ENCODE measurements at places on chromosomes 13 and 19.

GRCh38 chr19:2115911-2116426 lies 19.3 kb downstream of the IZUMO4 start:
- no peak for DNase-seq

- no peak for DNase-seq
Observed at GRCh38 chr13:27601208-27601607, 19.1 kb downstream of the LNX2 start.

GRCh38 chr19:8366121-8366581 lies 2.2 kb downstream of the ANGPTL4 start:
- no peak for DNase-seq

- no peak for DNase-seq
Observed at GRCh38 chr19:3115916-3116602, 19.8 kb upstream of the GNA15 start.

DNA sequence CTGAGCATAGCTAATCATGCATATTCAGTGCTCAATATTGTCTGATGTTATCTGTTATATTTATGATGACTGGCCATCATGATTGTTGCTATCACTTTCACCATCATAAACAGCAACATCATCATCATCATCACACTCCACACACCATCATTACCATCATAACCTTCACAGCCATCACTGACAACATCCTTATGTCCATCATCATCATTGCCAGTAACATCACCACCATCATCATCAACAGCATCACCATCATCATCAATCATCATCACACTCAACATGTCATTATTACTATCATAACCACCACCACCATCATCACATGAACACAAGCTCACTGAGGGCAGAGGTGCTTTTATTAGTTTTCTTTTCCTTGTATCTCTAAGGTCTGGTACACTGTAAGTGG lies 75.9 kb downstream of the MBD3L1 start:
- no peak for DNase-seq

DNA sequence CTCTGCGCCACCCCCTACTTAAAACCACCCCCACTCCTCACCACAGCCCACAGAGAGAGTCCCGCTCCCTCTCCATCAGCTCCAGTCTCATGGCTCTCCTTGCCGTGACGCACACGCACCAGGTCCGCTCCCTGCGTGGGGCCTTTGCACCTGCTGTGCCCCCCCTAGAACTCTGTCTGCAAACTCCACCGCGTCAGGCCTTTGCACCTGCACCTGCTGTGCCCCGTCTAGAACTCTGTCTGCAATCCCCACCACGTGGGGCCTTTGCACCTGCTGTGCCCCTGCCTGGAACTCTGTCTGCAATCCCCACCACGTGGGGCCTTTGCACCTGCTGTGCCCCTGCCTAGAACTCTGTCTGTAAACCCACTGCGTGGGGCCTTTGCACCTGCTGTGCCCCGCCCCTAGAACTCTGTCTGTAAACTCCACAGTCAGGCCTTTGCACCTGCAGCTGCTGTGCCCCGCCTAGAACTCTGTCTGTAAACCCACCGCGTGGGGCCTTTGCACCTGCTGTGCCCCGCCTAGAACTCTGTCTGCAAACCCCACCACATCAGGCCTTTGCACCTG lies 4.2 kb downstream of the SHC2 start:
- no peak for DNase-seq

GRCh38 chr13:100075700-100076587 lies 12.9 kb upstream of the PCCA start:
- DNase-seq: no peak

DNA sequence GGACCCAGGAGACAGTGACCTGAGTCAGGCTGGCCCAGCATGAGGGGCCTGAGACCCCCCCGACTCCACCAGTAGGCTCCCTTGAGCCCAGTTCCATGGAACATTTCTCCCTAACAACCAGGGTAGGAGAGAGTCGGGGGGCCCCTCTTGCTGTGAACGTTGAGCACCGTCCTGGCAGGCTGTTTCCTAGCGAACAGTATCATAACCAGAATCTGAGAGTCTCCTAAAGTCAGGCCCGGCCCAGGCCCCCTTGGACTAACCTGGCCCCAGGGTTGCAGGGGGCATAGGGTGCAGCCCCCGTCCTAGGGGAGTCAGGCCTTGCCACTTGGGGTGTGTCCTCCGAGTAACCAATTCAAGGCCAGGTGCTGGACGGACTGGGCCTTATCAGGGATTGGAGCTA lies 13.7 kb downstream of the TMEM150B start:
- no peak for DNase-seq

GRCh38 chr13:31240921-31241320 lies 41.1 kb downstream of the B3GLCT start:
- DNase-seq: no peak

GRCh38 chr13:109744512-109745051 lies 41.8 kb downstream of the IRS2 start:
- peak; percentile 14 for DNase-seq

DNA sequence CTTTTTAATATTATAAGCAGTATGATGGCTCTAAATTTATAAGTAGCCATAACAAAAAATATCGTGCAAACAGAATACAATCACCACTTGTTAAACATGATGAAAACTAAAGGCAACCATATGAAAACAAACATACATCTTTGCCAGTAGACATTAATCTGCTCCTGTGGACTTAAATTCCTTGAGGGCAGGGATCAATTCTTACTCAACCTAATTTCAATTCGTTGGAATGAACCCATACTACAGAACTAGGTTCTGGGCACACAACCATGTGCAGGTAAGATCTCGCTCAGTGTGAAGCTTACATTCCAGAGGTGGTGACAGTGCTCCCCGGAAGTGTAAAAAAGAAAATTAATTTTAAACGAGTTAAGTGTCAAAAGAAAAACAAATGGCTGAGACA lies 13.4 kb downstream of the TBC1D4 start:
- DNase-seq: no peak

DNA sequence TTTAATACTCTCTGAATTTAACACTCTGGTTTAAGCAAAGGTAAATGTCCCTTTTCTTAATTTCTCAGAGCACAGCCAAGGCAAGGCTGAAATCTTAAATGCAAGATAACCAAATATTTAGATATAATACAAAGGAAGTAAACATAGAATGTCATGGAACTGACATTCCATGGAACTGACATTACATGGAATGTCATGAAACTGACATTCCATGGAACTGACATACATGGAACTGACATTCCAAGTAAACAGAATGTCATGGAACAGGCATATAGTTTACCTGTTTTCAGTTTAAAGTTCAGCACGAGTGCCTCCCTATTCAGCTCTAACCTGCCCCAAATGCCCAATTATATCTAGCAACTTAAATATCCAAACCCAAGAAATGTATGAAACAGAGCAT lies 21.8 kb downstream of the FGF14 start:
- DNase-seq: no peak

Data from DMS153 (cell line).